ENCODE measurements at places on chromosomes 13 and 19. TPM values are rescaled to one million over a fixed set of nuclear protein-coding genes. Genes with fewer than 3 reads are reported as not detected.

OR7G1 gene
- not detected for total RNA-seq

EFNB2 gene
- total RNA-seq, result 32.9 TPM

SSC5D gene
- 1.1 TPM for total RNA-seq

TICAM1 gene
- total RNA-seq, result 0.13 TPM

GRCh38 chr13:51067210-51067701, 43.8 kb downstream of the C13orf42 start:
- ATAC-seq, result peak; percentile 69

- no peak for ATAC-seq
These were observed 3.9 kb upstream of the PCDH17 start for GRCh38 chr13:57627663-57628062.

GRCh38 chr19:12769689-12770088, 5.7 kb downstream of the HOOK2 start:
- ATAC-seq, result peak; percentile 81

DNA sequence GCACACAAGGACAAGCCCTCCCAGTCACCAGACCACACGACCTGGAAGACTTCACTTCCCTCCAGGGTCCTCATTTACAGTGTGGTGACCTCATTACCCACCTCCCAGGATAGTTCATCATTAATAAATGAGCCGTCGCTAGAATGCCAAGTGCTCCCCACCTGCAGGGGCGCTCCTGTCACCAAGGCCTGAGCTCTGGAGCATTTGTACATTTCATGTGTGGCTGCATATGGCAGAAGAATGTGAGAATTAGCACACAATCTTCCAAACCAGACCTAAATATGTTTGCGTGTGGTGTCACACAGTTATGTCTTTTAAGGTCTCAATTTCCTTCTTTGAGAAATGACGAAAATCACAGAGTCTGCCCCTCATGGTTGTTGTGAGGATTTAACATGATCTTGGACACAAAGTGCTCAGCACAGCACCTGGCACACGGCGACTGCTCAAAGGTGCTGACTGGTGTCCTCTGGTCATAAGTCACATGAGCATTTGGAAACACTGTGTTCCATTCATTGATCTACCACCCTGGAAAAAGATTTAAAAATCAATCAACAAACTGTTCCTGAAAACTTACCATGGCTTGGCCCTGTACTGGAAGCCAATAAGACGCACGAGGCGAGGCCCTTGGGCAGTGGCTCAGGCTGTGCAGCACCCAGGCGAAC, 150.6 kb upstream of the SPACA7 start:
- no peak for ATAC-seq

DNA sequence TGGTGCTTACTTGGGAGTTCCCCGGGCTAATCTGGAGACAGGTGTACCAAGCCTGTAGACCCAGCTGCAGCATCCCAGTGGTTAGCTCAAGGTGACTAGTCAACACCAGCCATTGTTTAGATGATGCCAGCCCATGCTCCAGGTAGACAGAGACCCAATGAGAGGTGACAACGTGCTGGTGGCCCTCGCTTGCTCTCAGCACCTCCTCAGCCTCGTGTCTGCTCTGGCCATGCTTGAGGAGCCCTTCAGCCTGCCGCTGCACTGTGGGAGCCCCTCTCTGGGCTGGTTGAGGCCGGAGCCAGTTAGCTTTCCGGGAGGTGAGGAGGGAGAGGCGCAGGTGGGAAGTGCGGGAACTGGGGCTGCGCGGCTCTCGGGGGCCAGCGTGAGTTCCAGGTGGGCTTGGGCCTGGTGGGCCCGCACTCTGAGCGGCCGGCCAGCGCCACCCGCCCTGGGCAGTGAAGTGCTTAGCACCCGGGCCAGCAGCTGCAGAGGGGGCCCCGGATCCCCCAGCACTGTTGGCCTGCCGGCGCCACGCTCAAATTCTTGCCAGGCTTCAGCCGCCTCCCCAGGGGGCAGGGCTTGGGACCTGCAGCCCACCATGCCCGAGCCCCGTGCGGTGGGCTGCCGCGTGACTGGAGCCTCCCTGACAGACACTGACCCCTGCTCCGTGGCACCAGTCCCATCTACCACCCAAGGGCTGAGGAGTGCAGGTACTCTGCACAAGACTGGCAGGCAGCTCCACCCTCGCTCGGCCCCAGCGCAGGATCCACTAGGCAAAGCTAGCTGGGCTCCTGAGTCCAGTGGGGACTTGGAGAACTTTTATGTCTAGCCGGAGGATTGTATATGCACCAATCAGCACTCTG, 85.9 kb upstream of the VSTM2B start:
- no peak for ATAC-seq

- no peak for ATAC-seq
These were observed 53.7 kb downstream of the ATP7B start for GRCh38 chr13:51957377-51958216.

DNA sequence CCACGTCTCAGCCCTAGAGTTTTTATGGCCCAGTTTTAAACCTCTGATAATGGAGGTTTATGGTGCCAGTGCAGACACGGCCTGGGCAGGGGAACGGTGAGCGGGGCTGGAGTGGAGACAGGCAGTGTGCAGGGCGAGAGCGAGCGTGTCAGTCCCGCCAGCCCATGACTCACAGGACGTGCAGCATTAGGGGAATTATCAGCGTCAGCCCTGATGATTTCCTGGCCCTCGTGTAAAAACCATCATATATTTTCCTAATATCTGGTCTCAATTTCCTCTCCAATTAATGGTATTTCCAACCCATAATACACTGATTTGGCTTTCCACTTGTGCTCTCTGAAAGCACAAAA, 104.6 kb upstream of the VSTM2B start:
- peak; percentile 43 for ATAC-seq

DNA sequence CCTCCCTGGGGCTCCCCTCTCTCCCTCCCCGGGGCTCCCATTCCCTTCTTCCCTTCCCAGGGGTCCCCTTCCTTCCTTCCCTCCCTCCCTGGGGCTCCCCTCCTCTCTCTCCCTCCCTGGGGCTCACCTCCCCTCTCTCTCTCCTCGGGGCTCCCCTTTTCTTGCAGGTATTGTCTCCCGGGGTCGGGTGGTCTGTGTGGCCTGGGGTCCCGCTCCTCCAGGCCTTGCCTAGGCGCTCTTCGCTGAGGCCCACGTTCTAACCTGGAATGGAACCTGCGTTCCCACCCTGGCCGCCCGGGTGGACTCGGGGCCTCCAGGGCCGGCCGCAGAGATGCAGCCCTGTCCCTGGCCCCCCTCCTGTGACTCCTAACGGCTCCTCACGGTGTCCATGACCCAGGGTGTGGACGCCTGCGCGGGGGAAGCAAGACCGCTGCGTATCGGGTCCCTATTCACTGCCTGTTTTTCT, 940 bp upstream of the DCUN1D2 start:
- ATAC-seq, result peak; percentile 5

- no peak for ATAC-seq
These were observed 7.9 kb downstream of the SYDE1 start for GRCh38 chr19:15115080-15115479.

- ATAC-seq, result no peak
These were observed 44.8 kb upstream of the SERTM1 start for GRCh38 chr13:36629057-36629385.

GRCh38 chr13:110073982-110074381, 233.0 kb downstream of the COL4A1 start:
- no peak for ATAC-seq

DNA sequence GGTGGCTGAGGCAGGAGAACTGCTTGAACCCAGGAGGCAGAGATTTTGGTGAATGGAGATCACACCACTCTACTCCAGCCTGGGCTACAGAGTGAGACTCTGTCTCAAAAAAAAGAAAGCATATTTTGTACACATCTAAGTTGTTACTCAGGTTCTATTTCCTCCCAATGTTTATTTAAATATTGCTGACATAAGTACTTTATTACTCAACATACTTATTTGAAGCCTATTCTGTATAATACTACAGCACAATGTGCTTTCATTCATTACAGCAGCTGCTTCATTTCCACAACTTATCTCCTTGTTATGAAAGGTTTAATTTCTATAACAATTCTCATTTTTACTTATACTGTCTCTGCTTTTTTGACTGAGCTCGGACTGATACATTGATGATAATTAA, 495.7 kb downstream of the SLITRK1 start:
- no peak for ATAC-seq

DNA sequence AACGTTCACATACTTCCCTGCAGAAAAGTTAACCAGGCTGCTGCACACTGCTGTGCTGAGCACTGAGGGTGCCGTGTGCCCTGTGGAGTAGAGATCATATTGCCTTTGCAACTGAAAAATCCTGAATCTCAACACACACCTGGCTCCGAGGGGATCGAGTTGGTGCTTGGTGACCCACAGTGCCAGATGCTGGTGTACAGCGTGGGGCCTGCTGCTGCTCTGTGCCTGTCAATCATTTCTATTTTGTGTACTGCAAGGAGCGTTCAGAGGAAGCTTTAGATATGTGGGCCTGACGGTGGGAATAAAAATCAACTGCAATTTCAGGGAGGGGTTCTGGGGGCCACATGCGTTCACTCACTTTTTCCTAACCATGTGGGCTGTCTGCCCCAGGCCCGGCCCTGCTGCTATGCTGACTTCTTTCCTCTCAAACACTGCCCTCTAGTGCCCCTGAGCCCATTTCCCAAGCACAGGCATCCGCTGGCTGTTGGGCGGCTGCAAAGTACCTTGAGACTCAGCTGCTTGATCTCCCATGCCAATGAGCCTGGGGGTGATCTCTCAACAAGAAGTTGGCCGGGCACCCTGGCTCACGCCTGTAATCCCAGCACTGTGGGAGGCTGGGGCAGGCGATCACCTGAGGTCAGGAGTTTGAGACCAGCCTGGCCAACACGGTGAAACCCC, 9.7 kb upstream of the LENG8 start:
- ATAC-seq, result peak; percentile 92

DNA sequence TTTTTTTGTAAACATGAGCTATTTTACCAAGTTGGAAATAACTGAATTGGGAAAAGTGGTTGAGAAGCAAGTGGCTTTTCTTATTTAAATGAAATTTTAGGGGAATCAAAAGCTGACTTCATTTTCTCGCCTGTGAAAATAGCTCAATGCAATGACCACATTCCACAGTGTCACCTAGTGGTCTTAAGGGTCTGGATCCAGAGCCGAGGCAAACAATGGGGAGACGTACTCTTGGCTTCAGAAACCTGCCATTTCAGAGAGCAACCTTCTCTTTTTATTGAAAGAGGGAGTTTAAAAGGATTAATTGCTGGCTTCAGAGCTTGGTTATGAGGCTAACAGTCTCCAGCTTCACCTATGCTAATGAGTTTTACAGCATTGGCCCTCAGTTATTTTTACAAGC, 39.7 kb upstream of the RXFP2 start:
- ATAC-seq, result no peak

DNA sequence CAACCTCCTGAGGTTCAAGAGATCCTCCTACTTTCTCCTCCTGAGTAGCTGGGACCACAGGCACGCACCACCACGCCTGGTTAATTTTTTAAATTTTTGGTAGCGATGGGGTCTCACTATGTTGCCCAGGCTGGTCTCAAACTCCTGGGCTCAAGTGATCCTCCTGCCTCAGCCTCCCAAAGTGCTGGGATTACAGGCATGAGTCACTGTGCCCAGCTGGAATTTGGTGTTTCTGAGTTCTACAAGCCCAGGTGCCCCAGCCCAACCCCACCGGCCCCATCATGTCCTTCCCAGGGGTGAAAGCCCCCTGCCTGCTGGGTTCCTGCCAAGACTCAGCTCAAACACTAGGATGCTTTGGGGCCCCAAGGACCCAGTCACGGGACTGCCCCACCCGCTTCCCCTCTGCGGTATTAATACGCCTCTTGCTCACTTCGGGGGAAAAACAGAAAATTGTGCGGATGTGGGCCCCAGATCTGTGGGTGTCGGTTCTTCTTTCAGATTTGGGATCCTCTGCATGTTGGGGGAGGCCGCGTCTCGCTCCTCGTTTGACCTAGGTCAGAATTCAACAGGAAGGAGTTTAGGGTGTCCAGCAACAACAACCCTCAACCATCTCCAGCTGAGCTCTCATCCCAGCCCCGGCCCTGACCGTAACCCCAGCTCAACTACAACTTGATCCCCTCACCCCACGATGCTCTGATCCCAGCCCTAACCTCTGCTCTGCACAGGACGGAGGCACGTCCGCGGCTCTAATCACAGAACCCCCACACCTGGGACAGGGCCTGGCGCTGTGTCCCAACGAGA, 3.7 kb upstream of the FCER2 start:
- no peak for ATAC-seq

DNA sequence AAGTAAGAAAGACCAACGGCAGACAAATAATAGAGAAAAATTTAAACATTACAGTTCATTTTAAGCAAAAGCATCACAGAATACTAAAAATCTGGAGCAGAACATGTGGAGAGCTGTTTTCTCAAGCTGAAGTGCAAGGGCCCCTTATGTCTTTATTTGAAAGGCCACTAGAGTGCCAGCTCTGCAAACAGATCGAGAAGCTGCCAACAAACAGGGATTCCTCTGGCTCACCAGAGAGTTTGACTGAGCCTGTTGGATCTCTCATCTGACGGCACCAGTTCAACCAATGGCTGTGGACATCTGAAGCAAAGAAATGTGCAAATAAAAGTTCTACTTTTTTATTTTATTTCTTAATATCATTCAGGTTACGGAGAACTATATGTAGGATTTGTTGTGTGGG, 119.7 kb downstream of the COL4A2 start:
- no peak for ATAC-seq

- no peak for ATAC-seq
These were observed 7.5 kb downstream of the MCF2L start for GRCh38 chr13:112976526-112976925.

GRCh38 chr13:84263354-84264069, 381.2 kb upstream of the SLITRK1 start:
- ATAC-seq, result no peak

Measured in motor neuron (in vitro differentiated cells).